Aorta (tissue), 5 donors: ENCODE measurements at places on chromosomes 7 and 10. TPM values are rescaled to one million over a fixed set of nuclear protein-coding genes. Genes with fewer than 3 reads are reported as not detected.

Gene DYDC2
- not detected for polyA plus RNA-seq

Gene CPVL
- 27.9 TPM for polyA plus RNA-seq

Gene SLC39A12
- polyA plus RNA-seq, result not detected

Gene CLRN3
- polyA plus RNA-seq, result not detected

Gene PNLIPRP2
- 4.3 TPM for polyA plus RNA-seq

Gene BTBD16
- not detected for polyA plus RNA-seq

Gene SPDYE16
- 0.61 TPM for polyA plus RNA-seq

Gene STAG3
- 1.7 TPM for polyA plus RNA-seq

Gene PNLIPRP3
- polyA plus RNA-seq, result not detected

Gene RGR
- not detected for polyA plus RNA-seq

Gene PLPP4
- polyA plus RNA-seq, result not detected

Gene ZNF804B
- polyA plus RNA-seq, result not detected

Gene DDX56
- polyA plus RNA-seq, result 153 TPM

Gene COL28A1
- 0.63 TPM for polyA plus RNA-seq

Gene LRRC17
- polyA plus RNA-seq, result 69.6 TPM

Gene LOXL4
- polyA plus RNA-seq, result 6.7 TPM

Gene GPR26
- not detected for polyA plus RNA-seq

Gene TEX47
- not detected for polyA plus RNA-seq

Gene PRSS2
- polyA plus RNA-seq, result 19.1 TPM

Gene SORCS1
- polyA plus RNA-seq, result not detected

Gene NEBL
- polyA plus RNA-seq, result 0.25 TPM

Gene FOXP2
- polyA plus RNA-seq, result 1.9 TPM

Gene FBXL13
- not detected for polyA plus RNA-seq

Gene PON1
- polyA plus RNA-seq, result not detected

Gene AP4M1
- polyA plus RNA-seq, result 60.9 TPM

Gene EN2
- polyA plus RNA-seq, result not detected

Gene KCNMA1
- 106 TPM for polyA plus RNA-seq

Gene PRSS37
- polyA plus RNA-seq, result not detected

Gene IFIT1
- 17.7 TPM for polyA plus RNA-seq

Gene GNGT1
- not detected for polyA plus RNA-seq
